ENCODE measurements at places on chromosomes 3 and 15. TPM values are rescaled to one million over a fixed set of nuclear protein-coding genes. Genes with fewer than 3 reads are reported as not detected.

The IQCF6 gene
- total RNA-seq: not detected

The BFSP2 gene
- total RNA-seq: 2.6 TPM

The GOLGA6A gene
- total RNA-seq: 0.20 TPM

The SAMD7 gene
- total RNA-seq: not detected

The RBMS3 gene
- 175 TPM for total RNA-seq

The SAXO2 gene
- 2.6 TPM for total RNA-seq

The RHCG gene
- not detected for total RNA-seq

DNA sequence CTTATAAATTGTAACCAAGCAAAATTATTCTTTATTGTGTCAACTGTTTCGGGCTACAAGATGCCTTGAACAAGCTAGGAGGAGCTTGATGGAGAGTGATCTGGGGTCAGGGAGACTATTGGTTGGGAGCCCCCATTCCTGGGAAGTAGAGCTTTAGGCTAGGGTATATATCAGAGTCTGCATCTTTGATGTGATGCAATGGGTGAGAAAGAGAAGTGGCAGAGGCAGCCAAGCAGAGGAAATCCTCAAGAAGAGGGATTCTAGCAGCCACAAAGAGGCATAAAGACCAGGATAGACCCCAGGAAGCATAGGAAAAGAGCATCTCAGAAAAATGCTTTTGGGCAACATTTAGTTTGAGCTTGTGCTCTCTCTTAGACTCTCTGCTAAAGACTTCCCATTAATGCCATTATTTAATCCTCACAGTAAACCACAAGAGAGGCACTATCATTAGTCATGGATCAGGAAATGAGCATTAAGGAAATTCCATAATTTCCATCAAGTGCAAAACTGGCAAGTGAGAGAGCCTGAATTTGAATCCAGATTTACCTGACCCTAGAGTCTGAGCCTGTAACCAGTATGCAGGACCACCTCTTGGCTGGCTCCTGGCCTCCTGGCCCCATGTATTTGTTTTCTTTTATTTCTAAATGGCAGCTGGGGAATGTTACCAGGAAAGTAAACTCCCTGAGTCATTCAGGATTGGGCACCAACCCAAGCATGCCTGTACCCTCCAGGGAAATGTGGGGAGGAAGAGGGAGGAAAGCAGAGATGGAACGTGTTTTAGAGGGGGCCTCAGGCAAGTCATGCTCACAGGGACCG lies 118.7 kb downstream of the RPL22L1 start:
- H3K27ac ChIP-seq: no peak overlapping the region
- no peaks in the 10 kb centered on the region for H3K36me3 ChIP-seq
- DNase-seq: peak; percentile 58
- no peaks in the 10 kb centered on the region for H3K4me1 ChIP-seq

- H3K4me3 ChIP-seq: no peak overlapping the region
- no peaks in the 10 kb centered on the region for H3K27me3 ChIP-seq
- peaks cover 23% of the 10 kb centered on the region for H3K4me1 ChIP-seq
- no peaks in the 10 kb centered on the region for H3K36me3 ChIP-seq
- no peak overlapping the region for H3K27ac ChIP-seq
These were observed 109.2 kb downstream of the TMEM266 start for GRCh38 chr15:76169018-76169417.

DNA sequence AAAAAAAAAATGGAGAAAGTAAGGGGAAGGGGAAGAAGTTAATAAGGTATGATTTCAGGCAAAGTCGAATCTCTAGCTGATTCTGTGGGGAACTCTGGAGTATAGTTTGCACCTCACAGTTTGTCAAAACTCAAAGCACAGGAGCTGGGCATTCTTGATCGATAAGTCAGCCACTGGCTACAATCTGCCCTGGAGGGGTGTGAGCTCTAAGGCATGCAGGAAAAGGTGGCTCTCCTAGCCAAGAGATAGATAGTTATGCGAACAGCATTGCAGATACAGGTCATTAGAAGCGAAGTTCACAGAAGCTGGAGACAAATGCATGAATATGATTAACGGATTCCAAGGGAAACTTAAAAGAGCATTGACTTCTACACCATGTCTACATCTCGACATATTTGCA lies 952.6 kb downstream of the AGBL1 start:
- no peaks in the 10 kb centered on the region for H3K27me3 ChIP-seq
- no peaks in the 10 kb centered on the region for H3K36me3 ChIP-seq
- H3K4me3 ChIP-seq: no peak overlapping the region
- DNase-seq: no peak

GRCh38 chr3:30605005-30605404 lies 1.4 kb upstream of the TGFBR2 start:
- DNase-seq: no peak
- no peaks in the 10 kb centered on the region for H3K27me3 ChIP-seq
- peaks cover 23% of the 10 kb centered on the region for H3K4me1 ChIP-seq
- H3K4me3 ChIP-seq: no peak overlapping the region

GRCh38 chr3:127985216-127985615 lies 67.0 kb upstream of the SEC61A1 start:
- DNase-seq: no peak
- H3K27ac ChIP-seq: no peak overlapping the region
- no peaks in the 10 kb centered on the region for H3K4me1 ChIP-seq
- H3K27me3 ChIP-seq: no peaks in the 10 kb centered on the region
- H3K36me3 ChIP-seq: no peaks in the 10 kb centered on the region
- H3K4me3 ChIP-seq: no peak overlapping the region

DNA sequence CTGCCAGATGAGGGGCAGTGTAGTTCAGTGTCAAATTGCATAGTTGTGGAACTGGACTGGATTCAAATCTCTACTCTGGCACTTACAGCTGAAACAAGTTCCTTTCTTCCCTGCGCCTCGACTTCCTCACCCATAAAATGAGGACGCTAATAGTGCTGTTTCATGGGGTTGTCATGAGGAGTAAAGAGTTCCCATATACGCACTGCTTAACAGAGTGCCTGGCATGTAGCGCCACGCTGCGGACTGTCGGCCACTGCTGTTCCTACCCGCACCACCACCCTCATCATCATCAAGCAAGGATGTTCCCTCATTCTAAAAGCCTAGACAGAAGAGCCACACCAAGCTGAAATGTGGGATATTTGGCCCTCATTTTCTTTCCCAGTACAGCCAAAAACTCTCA lies 91.9 kb downstream of the CHDH start:
- no peaks in the 10 kb centered on the region for H3K27me3 ChIP-seq
- no peak for DNase-seq
- H3K27ac ChIP-seq: no peak overlapping the region
- H3K4me3 ChIP-seq: no peak overlapping the region
- peaks cover 33% of the 10 kb centered on the region for H3K36me3 ChIP-seq
- H3K4me1 ChIP-seq: no peaks in the 10 kb centered on the region

DNA sequence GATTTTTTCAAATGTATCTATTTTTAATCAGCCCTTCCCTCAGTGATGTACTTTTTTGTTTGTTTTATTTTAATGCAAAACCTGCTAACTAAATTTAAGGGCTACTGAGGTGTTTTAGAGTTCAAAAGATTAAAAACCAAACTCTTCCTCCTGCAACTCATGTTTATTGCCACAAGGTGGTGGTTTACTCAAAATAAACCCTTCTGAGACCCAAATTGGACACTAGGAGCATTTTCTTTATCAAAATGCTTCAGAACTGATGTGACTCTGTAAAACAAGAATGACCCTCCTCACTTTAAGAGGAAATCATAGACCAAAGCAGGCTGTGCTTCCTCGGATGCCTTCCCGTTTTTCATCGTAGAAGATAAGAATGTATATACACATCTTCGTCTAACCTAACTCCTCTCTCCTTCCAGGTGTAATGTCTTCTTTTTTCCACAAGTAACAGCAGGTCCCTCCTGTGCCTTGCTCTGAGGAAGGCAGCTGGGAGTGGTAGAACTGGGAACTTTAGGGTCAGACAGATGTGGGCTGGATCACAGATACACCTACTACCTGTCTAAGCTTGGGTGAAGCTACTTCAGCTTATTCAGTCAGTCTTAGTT lies 2.9 kb upstream of the NME9 start:
- DNase-seq: no peak
- no peaks in the 10 kb centered on the region for H3K27me3 ChIP-seq
- H3K4me3 ChIP-seq: no peak overlapping the region

DNA sequence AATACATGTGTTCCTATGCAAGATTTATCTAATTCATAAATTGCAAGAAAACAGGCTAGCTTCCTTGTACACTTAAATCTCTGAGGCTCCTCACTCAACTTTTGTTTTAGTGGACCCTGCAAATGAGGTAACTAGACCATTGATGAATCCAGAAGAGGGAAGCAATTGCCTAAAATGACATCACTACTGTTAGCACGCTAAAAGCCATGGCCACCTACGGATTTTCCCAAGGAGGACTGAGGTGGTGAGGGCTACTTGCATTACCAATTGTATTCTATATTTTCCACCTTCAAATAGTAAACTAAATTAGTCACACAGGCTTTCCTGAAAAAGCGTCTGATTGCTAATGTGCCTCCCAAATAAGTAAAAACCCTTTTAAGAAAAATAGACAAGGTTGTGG lies 140.7 kb downstream of the GADL1 start:
- H3K36me3 ChIP-seq: no peaks in the 10 kb centered on the region
- H3K27me3 ChIP-seq: no peaks in the 10 kb centered on the region
- no peaks in the 10 kb centered on the region for H3K4me1 ChIP-seq
- DNase-seq: no peak

GRCh38 chr3:73484656-73485248 lies 140.0 kb downstream of the PDZRN3 start:
- no peaks in the 10 kb centered on the region for H3K4me1 ChIP-seq
- H3K27ac ChIP-seq: no peak overlapping the region
- no peak overlapping the region for H3K4me3 ChIP-seq

GRCh38 chr15:75620841-75621391 lies 4.6 kb downstream of the SNUPN start:
- DNase-seq: peak; percentile 80
- H3K4me3 ChIP-seq: peak overlapping the region; percentile 34
- no peaks in the 10 kb centered on the region for H3K27me3 ChIP-seq
- peak overlapping the region; percentile 55 for H3K27ac ChIP-seq

- DNase-seq: no peak
- no peak overlapping the region for H3K27ac ChIP-seq
- H3K4me3 ChIP-seq: no peak overlapping the region
- no peaks in the 10 kb centered on the region for H3K27me3 ChIP-seq
- H3K36me3 ChIP-seq: no peaks in the 10 kb centered on the region
- H3K4me1 ChIP-seq: no peaks in the 10 kb centered on the region
These were observed 1097.6 kb upstream of the CFAP20DC start for GRCh38 chr3:60147249-60147950.

DNA sequence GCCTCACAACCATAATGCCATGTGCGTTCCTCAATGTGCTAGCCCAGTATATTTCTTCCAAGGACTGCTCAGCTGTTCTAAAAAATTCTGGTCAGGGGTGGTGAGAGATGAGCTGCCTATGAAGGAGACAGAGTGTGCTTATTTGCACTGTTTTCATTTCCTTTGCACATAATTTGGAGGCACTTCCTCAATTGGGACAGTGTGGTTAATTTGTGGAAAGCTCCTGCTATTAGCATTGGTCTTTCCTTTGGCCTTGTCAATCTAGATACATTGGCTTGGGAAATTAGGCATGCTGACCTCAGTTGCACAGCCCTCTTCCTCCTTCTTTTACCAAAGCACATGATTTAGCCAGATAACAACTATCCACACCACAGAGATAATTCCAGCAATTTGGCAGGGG lies 9.4 kb downstream of the FAM81A start:
- peak overlapping the region; percentile 73 for H3K27ac ChIP-seq
- no peak for DNase-seq
- H3K4me3 ChIP-seq: no peak overlapping the region

GRCh38 chr3:144915202-144915601 lies 943.6 kb downstream of the DIPK2A start:
- H3K27me3 ChIP-seq: no peaks in the 10 kb centered on the region
- no peaks in the 10 kb centered on the region for H3K4me1 ChIP-seq
- DNase-seq: no peak
- no peak overlapping the region for H3K4me3 ChIP-seq

GRCh38 chr3:17686613-17687012 lies 55.8 kb downstream of the TBC1D5 start:
- H3K27ac ChIP-seq: no peak overlapping the region
- H3K4me3 ChIP-seq: no peak overlapping the region
- no peaks in the 10 kb centered on the region for H3K27me3 ChIP-seq
- peaks cover 13% of the 10 kb centered on the region for H3K4me1 ChIP-seq

DNA sequence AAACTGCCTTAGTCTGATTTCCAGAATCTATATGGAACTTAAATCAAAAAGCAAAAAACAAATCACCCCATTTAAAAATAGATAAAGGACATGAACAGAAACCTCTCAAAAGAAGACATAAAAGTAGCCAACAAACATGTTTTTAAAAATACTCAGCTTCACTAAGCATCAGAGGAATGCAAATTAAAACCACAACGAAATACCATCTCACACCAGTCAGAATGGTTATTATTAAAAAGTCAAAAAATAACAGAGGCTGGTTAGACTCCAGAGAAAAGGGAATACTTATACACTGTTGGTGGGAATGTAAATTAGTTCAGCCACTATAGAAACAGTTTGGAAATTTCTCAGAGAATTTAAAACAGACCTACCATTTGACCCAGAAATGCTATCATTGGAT lies 367.9 kb downstream of the ZIC4 start:
- H3K27me3 ChIP-seq: no peaks in the 10 kb centered on the region
- no peak overlapping the region for H3K27ac ChIP-seq
- H3K4me3 ChIP-seq: no peak overlapping the region

GRCh38 chr15:27418726-27419125 lies 447.7 kb downstream of the GABRG3 start:
- DNase-seq: no peak
- no peak overlapping the region for H3K4me3 ChIP-seq
- no peaks in the 10 kb centered on the region for H3K27me3 ChIP-seq
- H3K36me3 ChIP-seq: no peaks in the 10 kb centered on the region
- H3K27ac ChIP-seq: no peak overlapping the region

Data from tibial nerve (tissue), 4 donors.